ENCODE measurements at places on chromosomes 3 and 15. TPM values are rescaled to one million over a fixed set of nuclear protein-coding genes. Genes with fewer than 3 reads are reported as not detected.

- no peak overlapping the region for H3K27ac ChIP-seq
- H3K27me3 ChIP-seq, result no peaks in the 10 kb centered on the region
- H3K4me1 ChIP-seq, result peaks cover 5% of the 10 kb centered on the region
- no peak overlapping the region for H3K4me3 ChIP-seq
Observed at GRCh38 chr15:67880651-67881182, 40.9 kb upstream of the RNU6-1 start.

- no peak overlapping the region for H3K27ac ChIP-seq
- H3K4me1 ChIP-seq, result no peaks in the 10 kb centered on the region
- peak; percentile 63 for DNase-seq
- H3K4me3 ChIP-seq, result no peak overlapping the region
- no peaks in the 10 kb centered on the region for H3K27me3 ChIP-seq
Observed at GRCh38 chr3:126961191-126961790, 21.6 kb upstream of the PLXNA1 start.

DNA sequence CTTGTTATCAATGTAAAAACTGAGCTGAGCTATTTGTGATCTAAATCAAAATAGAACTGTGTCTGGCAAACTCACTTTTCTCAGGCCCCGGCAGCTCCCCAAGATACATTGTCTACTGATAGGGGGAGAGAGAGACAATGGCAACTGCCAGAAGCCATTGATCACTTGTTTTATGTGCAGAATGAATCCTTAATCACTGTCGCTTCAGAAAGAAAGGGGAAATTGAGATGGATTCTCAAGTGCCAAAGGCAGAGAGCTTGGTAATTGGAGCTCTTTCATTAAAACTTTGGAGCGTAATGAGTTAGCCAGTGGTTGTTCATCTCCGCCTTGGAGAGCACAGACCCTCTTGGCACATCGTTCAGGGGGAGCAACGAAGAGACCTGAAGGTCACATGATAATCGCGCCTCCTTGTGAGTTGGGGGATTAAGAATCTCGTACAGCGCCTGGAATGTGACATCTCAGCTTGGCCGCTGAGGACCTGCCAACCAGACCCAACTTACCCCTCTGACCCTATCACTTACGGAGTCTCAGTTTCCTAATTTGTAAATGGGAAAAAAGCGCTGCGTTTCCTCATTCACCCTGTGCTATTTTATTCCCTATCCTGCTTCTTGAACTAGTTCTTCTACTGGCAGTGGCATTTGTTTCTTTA, 252.8 kb downstream of the VPS13C start:
- no peaks in the 10 kb centered on the region for H3K36me3 ChIP-seq
- no peaks in the 10 kb centered on the region for H3K4me1 ChIP-seq
- DNase-seq, result no peak
- no peaks in the 10 kb centered on the region for H3K27me3 ChIP-seq

DNA sequence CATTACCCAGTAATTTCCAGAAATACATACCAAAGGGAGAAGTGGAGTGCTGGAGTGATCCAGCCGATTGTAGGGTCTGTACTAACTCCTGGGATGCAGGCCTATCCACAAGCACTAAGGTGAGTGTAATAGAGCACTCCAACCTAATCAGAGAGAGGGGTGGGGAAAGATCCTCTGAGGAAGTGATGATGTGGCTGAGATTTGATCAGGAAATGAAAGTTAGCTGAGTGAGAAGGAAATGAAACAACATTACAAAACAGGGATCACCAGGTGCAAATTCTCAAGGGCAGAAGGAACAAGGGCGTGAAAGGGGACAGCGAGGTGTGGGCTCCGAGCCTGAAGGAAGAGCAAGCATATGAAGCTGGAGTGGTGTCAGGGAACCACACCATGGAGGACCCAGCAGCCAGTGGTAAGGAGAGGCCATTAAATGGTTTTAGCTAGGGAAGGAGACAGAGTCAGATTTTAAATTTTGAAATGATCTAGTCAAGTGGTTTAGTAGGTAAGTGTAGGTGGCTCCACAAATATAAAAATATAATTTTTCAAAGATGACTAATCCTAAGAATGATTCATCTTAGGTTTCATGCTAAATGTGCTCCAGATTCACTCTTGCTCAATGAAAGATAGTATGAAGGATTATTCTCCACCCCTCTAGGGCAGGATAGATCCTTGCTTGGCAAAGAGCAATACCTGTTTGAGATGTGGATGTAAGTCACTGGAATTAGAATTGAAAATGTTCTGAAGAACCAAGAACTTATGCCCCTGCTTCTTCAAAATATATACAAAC, 348.7 kb downstream of the TBL1XR1 start:
- no peak for DNase-seq
- H3K4me3 ChIP-seq, result no peak overlapping the region
- H3K27me3 ChIP-seq, result no peaks in the 10 kb centered on the region
- no peak overlapping the region for H3K27ac ChIP-seq
- H3K36me3 ChIP-seq, result no peaks in the 10 kb centered on the region

GRCh38 chr3:195188426-195188927, 82.5 kb downstream of the XXYLT1 start:
- H3K4me3 ChIP-seq, result no peak overlapping the region
- peak overlapping the region; percentile 49 for H3K27ac ChIP-seq
- no peaks in the 10 kb centered on the region for H3K4me1 ChIP-seq
- no peaks in the 10 kb centered on the region for H3K27me3 ChIP-seq

DNA sequence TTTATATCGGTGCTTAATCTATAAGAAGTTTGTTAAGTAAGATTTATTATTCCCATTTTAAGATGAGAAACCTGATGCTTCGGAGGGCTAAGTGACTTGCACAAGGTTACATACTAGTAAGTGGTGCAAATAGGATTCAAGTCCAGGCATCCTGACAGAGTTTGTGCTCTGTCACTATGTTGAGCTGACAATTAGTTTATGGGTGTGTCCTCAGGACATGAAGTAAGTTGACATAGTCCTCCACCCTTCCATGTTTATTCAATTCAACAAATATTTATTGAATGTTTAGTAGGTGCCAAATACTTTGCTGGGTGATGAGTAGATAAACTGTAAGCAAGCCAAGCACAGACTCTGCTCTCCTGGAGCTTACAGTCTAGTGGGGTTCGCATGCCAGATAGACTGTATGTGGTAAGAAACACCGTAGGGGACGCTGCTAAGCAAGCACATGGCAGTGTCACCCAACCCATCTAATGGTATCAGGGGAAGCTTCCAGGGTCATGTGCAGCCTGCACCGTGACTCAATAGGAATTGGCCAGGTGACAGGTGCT, 342.7 kb upstream of the SATB1 start:
- no peak overlapping the region for H3K27ac ChIP-seq
- no peak for DNase-seq
- no peak overlapping the region for H3K4me3 ChIP-seq
- no peaks in the 10 kb centered on the region for H3K27me3 ChIP-seq
- H3K4me1 ChIP-seq, result no peaks in the 10 kb centered on the region

- H3K4me1 ChIP-seq, result no peaks in the 10 kb centered on the region
- H3K27me3 ChIP-seq, result no peaks in the 10 kb centered on the region
- no peaks in the 10 kb centered on the region for H3K36me3 ChIP-seq
- no peak overlapping the region for H3K27ac ChIP-seq
- no peak overlapping the region for H3K4me3 ChIP-seq
- no peak for DNase-seq
Observed at GRCh38 chr3:122932251-122932967, 95.2 kb downstream of the SEMA5B start.

GASK1A gene
- 65.8 TPM for total RNA-seq
